Suppressor macrophage treated with lipopolysaccharide for 4 hours (primary cell): ENCODE measurements at places on chromosomes 12 and 14.

- no peak for DNase-seq
Observed at GRCh38 chr14:52342849-52343596, 28.9 kb downstream of the PTGER2 start.

DNA sequence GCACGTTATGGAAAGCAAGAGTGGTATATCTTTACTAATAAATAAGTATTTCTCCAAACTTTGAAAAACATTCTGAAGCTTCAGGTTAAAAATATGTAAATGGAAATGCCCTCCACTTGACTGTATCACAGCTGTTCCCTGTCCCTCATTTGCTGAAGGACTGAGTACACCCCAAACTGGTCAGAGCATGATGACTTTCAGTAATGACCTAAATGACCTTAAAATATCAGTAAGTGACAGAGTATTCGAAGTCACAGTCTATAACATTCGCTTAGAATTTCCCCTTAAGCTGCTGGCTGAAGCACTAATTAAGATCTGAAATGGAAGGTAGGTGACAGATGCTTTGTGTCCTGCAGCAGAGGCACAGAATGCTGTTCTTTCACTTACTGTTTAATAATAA lies 191.5 kb downstream of the RGS6 start:
- DNase-seq: no peak

DNA sequence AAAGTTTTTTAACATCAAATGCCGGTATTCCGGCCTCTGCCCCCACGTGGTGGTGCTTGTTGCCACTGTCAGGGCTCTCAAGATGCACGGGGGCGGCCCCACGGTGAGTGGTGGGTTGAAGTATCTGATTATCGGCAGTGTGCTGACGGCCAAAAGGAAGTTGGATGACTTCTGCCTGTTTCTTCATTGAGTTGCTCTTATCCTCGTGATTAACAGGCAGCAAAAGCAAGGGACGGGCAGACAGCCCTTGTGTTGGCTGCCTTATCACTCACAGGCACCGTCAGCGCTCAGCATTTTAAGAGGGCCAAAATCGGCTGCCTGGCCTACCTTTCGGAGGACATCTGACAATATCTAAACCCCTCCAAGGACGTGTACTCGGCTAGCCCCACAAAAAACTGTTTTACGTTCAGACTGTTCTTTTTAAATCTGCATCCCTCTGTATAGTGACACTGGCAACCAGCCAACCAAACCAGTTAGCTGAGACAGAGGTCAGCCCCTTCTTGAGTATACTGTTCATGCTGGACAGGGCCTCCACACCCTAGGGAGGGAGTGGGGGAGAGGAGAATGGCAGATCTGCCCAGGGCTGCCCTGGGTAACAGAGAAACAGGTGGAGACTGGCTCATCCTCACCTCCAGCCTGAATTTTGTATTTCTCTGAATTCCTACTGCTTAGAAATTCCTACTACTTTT lies 22.9 kb upstream of the AKAP5 start:
- no peak for DNase-seq

DNA sequence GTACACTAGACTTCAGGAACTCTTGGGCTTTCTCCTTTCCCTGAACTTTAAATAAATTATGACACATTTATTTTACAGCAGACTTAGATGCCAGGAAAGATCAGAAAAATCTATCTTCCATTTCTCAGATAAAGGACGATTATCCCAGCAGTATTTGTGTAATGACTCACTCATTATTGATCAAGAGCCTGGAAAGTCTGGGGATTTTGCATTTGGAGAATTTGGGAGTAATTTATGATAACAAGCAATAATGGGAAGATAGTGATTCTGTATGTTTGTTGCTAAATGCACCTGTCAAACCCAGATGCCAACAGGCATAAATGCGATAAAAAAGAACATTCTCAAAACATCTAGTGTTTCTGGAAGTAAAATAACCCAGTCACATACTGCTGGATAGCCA lies 480.2 kb upstream of the ATP2B1 start:
- DNase-seq: no peak

DNA sequence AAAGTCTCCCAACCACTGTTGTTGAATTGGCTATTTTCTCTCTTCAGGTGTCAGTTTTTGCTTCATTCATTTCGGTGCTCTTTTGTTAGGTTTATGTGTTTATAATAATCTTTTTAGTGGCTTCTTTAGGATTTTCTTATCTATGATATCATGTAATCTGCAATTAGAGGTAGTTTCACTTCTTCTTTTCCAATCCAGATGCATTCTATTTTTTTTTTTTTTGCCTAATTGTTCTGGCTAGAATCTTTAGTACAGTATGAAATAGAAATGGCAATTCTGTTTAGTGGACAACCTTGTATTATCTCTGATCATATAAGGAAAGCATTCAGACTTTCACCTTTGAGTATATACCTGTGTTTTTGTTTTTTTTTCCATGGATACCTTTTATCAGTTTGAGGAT lies 17.4 kb downstream of the CNOT2 start:
- DNase-seq: no peak

DNA sequence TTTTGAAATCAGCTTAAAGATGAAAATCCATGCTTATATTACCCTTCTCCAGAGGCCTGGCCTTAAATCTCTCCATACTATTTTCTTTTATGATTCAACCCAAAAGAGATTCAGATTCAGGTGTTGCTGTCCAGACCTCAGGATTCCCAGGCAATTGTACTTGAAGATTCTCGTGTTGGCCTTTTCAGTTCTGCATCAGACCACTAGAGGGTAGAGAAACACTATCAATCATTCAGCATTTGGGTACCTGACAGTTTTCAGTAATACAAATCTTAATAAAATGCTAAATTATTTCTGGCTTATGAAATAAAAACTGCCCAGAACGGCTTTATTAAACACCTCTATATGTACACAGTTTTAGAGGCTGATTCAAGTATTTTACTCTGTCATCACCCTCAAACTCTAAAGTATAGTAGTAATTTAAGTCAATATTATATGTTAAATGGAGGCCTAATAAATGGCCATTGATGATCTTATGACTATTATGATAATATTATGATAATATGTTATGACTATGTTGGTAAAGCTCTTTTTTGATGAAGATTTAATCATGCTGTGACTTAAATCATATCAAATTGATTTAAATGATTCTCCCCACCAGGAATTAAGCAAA lies 301.1 kb downstream of the DUSP6 start:
- peak; percentile 74 for DNase-seq

- DNase-seq: peak; percentile 23
Observed at GRCh38 chr14:51867741-51868140, 7.3 kb downstream of the GNG2 start.

DNA sequence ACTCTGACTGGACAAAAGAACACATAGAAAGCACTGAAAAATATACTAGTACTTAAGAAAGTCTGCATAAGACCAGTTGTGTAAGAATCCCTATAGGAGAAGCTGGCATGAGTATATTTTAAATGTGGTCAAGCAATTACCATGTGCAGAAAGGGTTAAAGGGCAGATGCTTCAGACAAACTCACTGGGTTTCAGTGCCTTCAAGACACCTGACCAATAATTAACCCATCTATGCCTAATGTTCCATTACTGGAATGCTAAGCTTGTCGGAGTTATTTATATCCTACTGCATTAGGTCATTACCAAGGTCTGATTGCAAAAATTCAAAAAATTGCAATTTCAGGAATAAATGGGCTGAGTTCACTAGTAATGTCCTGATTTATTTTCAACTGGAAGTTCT lies 41.3 kb downstream of the HNRNPC start:
- no peak for DNase-seq

DNA sequence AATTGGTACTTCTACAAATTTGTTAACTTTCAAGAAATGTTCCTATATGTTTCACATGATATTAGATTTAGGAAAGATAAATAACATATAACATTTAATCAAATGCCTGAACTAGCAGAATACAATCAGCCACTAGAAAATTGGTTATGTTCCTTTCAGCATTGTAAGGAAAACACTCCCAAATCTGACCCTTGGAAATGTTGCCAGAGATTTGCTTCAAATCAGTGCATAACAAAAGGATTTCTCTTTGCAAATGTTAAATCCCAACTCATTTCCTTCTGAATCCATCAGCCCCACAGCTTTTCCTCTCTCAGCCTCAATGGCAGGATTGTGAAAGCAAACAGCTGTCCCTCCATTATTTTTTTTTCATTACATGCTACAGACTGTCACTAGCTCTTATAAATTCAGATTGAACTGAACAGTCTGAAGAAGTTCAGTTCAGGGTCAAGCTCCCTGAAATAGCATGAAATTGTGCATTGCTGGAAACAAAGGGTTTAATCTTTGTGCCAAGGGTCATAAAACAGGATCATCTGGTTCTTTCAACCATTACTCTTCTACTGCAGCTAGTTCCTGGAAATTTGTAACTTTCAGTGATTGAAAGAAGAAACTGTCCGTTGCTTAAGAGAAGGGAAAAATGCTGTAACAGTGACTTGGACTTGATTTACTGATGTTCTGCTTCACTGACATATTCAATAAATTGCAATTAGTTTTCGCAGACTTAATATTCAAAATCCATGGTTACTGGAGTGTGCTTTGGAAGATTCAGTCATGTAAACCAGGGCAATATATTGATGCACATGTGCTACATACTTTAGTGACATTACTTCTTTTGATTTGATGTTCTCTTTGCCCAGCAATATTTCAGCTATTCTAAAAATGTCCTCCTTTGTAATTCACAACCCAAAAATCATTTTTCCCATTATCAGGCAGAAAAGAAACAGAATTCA lies 246.4 kb downstream of the RPL10L start:
- DNase-seq: no peak

GRCh38 chr14:65015391-65015790 lies 28.7 kb downstream of the FNTB start:
- DNase-seq: no peak

GRCh38 chr14:55756557-55756956 lies 176.6 kb downstream of the KTN1 start:
- no peak for DNase-seq

- DNase-seq: peak; percentile 51
Observed at GRCh38 chr12:45612044-45612794, 117.3 kb upstream of the ARID2 start.

DNA sequence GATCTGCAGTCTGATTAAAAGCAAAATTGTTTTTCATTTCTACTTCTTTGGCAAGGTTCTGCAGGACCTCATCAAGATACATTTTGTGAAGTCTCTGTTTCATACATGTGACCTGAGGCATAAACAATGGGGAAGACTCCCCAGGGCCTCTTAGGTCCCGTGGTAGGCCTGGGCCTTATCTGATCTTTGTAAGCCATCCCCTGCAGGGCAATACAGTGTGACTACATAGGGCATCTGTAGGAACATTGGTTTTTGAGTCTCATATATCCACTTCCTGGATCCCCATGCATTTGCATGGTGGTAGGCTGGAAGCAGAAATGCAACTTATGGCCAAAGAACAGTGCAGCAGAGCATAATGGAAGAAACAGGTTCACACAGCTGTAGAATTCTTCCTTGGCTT lies 6.0 kb downstream of the FAR2 start:
- no peak for DNase-seq

GRCh38 chr12:52080403-52081251 lies 1.1 kb downstream of the SMIM41 start:
- DNase-seq: no peak

GRCh38 chr12:42094277-42094676 lies 50.4 kb downstream of the GXYLT1 start:
- DNase-seq: peak; percentile 35

- DNase-seq: no peak
Observed at GRCh38 chr14:22566845-22567244, 22.2 kb downstream of the DAD1 start.

DNA sequence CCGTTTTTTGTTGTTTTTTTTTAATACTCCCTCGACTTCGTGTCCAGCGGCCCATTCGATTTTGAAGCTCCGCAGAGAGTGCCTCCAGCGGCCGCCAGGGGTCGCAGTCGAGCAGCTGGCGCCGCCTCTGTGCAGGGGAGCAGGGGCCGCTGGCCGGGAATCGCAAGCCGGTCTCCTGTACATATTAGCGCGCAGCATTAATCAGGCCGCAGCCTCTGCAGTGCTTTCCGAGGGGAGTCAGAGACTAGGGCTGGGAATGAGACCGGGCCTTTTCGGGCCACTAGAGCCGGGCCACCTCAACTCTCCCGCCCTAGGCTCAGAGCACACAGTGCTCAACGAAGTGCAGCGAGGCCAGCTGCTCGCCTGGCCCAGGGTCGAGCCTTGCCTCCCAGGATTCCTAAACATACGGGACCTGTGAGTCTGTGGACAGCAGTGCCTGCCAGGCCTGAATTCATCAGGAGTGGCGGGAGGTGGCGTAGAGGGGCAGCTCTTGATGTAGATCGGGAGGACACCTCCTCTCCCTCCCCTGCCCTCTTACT lies 81.8 kb downstream of the EMP1 start:
- DNase-seq: peak; percentile 72

DNA sequence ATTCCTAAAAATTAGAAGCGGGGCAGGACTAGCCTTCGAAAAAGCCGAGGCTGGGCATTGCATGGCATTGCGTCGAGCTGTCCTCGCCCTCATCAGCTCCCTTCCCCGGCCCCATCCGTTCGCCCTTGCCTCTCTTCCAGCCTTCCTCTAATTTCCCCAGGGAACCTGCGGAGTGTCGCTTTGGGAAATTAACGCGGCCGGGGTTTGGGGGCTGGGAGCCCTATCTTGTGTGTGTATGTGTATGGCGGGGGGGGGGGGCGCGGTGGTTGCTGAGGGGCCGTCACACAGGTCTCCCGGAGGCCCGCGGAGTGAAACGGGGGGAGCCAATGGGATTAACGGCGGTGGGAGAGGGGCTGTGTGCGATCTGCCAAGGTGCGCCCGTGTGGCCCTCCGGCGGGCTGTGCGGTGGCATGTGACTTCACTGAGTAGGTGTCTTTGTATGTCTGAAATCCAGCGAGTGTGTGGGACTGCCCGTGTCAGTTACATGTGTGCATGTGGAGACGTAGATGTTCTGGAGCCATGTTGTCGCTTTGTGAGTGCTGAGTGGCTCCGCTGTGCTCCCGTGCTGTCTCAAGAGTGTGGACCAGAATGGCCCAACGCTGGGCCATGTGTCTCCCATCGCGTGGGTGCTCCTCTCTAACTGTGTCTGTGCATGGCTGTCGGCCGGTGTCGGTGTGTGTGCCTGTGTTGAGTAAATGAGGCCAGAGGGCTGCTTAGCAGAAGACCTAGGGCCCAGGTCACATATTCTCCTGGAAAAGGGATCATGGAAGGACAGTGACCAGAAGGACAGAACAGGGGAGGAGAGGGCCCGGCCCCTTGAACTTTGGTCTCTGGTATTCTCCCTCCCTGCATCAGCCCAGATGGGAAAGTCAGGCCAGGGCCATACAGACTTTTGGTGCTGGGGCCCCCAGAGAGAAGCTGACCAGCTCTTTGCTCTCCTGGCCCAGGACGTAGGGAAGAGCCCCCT lies 1.5 kb downstream of the PTMS start:
- DNase-seq: no peak
